ENCODE measurements at places on chromosomes 5 and 9. TPM values are rescaled to one million over a fixed set of nuclear protein-coding genes. Genes with fewer than 3 reads are reported as not detected.

RASEF gene
- total RNA-seq: 1.7 TPM

PLCXD3 gene
- not detected for total RNA-seq

C5orf58 gene
- not detected for total RNA-seq

CER1 gene
- not detected for total RNA-seq

AGXT2 gene
- total RNA-seq: not detected

HAVCR1 gene
- total RNA-seq: not detected
